Activated CD4-positive, alpha-beta T cell treated with anti-CD3 and anti-CD28 coated beads, Interleukin-2, amount 50 U/mL, for 48 hours (primary cell): ENCODE measurements at places on chromosomes 2 and 18.

GRCh38 chr2:109229094-109229675, 100.2 kb downstream of the SH3RF3 start:
- DNase-seq, result no peak

DNA sequence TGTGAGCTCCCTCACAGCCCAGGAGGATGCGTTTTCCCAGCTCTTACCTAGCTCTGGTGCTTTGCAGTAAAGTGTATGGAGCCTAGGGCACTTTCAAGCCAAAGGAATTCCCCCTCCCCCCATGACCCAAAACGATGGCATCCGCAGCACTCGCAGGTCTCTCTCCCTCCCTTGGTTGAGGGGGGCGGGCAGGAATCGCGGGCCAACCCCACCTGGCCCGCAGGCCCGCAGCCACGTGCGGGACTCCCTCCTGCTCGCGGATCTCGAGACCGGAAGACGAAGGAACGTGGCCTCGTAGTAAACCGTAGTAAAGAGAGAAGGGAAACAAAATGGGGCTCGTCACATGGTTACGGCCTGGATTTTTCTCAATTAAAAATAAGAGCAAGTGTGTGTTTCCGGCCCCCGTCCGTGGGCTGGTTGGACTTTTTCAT, 8.5 kb downstream of the IRS1 start:
- DNase-seq, result no peak

GRCh38 chr2:22855761-22856184, 529.2 kb upstream of the KLHL29 start:
- no peak for DNase-seq

DNA sequence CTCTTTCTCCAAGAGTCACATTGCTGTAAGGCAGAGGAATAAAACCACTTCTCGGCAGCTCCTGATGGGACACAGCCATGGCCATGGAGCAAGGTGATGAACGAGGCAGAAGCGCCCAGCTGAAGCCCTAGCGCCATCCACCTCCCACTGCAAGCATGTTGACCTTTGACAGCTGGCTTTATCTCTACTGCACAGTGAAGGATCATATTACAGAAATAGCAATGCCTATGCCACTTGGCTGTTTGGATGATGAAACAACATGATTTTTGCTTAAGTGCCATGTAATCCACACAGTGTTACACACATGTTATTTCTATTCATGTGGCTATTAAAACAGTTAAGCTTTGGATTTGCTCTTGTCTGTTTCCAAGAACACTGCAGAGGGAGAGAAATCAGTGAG, 167.7 kb downstream of the VAPA start:
- DNase-seq, result no peak

GRCh38 chr18:70183441-70183840, 22.0 kb downstream of the RTTN start:
- DNase-seq, result no peak

DNA sequence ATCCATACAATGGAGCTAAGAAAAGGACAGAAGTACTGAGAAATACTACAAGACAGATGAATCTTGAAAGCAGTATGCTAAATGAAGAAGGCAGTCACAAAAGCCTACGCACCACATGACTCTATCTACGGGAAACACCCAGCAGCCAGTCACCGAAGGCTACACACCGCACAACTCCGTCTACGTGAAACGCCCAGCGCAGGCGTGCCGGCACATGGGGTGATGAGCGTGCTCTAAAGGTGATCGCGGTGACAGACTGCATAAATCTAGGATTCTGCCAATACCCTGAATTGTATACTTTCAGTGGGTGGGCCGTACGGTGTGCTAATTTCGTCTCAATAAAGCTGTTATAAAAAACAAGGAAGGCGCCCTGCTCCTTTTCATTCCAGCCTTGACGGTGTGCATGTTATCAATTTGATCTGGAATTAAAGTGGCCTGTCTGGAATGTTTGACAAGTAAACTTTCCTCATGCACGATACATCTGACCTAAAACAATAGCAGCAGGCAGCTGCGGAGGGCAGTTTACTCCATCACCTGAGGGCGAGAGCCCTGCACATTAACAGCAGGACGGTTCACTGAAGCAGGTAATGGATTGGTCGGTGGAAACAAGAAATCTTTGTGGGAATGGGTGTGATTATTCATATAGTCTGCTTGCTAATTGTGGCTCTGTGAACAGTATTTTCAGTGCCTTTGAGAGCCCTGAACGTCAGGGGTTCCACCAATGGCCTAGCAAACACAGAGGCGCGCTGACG, 86.2 kb upstream of the SALL3 start:
- DNase-seq, result no peak

DNA sequence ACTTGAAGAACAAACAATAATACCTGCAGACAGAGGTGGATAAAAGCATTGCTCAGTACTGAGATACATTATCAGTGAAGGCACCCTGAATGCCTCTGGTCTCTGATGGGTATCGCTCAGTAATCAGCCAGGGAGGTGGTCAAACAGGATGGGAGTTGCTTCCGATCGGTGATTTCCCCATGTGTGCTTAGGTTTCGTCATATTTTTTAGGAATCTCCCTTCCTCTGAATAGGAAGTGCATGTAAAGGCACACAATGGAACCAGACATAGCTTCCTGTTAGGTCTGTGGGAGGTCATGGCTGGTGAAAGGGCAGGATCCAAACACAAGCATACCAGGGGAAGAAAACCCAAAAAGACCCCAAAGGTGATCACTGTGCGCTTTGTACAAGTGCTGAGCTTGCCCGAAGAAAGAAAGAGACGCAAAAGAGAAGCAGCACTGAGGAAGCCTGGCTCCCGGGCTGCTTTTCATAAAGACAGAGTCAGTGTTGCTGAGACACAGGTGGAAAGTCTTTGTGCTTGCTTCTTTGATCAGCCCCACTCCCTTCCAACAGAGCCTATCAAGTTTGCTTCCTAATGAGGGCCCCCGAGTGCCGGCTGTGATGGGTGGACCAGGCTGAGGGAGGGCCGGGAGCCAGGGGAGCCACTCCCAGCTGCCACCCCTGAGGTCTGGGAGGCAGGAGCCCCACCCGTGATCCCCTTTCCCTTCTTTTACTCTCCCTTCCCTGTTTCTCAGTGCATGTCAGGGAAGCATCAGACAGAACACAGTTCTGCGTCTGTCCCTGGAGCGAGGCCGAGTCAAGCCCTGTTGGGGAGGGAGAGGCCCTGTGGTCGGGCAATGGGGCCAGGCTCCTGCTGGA, 138.2 kb downstream of the SH3RF3 start:
- no peak for DNase-seq

DNA sequence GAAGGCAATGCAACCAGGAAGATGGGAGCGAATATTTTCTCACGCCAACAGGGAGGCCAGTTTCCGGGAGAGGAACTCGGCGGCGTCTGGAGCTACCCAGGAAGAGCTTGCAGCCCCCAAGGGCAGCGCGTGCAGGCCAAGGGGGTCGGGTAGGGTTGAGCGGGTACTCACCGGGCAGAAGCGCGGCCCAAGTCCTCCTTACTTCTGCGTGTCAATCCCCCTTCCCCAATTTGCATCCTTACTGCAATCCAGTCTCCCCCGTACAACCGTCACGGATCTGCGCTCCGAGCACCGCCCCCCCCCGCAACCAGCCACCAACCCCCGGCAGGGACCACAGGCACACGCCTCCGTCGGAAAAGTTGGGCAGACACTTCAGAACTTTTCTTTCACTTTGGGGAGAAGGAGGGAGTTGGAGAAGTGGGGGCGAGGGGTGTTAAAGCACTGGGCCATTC, 1.3 kb downstream of the ATP8B1 start:
- DNase-seq, result no peak

DNA sequence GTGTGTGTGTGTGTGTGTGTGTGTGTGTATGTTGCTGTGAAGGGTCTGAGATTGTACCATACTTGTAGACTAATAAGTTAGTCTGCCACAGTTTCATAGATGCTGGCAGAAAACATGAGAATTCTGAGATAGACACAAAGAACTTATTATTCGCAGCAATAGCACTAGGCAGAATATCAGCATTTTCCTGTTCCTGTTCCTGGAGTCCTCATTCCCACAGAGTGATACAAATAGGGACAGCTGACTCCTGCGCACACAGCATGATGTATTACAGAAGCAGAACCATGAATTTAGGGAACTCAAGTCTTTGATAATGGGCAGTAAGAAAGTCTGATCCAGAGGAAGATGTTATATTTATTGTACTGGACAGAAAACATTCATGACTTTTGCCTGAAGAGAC, 1466.3 kb downstream of the DPP10 start:
- DNase-seq, result no peak

DNA sequence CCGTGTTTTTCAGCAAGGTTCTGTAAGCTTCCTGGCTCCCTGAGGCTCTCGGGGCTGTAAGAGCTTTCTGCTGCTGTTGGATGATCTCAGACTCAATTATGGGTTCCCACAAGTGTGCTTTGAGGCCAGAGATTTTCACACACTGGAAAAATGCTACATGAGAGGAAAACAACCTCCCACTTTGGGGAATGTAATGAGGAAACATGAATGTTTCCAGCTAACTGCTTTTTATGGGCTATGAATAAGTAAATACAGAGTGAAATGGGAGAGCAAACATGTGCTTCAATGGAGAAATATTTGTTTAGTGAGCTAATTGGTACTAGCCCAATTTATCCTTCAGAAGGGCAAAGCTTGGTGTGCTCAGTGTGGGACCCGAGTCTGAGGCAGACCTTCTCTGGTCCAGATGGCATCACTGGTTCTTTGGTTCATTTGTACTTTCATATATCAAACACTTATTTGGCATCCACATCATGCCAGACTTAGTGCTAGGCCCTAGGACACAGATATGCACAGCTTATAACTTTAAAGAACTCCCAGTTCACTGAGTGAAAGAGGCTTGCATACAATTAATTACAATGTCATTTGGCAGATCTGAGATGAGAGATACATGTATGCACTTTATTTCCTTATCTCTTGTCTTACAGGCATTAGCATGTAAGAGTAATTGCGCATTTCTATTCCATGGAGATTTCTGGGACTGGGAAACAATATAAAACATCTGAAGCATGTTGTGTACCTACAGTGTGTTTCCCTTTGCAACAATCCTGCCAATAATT, 248.8 kb downstream of the RDH14 start:
- DNase-seq, result no peak

GRCh38 chr2:167144179-167144898, 256.1 kb downstream of the XIRP2 start:
- DNase-seq, result no peak

DNA sequence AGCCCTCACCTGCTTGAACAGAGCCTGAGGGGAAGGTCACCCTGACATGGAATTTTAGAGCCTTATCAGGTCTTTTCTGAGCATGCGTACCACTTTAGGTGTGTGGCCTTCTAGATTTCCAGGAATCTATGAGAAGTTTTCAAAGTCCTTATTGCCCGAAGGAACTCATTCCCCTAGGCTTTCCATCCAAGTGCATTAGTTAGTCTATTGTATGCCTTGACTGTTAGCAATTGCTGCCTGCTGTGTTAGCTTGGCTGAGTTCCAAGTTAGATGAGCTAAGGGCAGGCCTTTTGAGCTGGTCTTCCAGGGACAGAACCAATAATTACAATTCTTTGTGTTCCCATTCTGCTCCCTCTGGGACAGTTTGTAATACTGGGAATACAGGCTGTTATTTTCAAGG, 30.8 kb upstream of the PUM2 start:
- no peak for DNase-seq

GRCh38 chr18:79010802-79011201, 31.2 kb downstream of the SALL3 start:
- no peak for DNase-seq

GRCh38 chr18:57077786-57078552, 68.9 kb upstream of the BOD1L2 start:
- no peak for DNase-seq

DNA sequence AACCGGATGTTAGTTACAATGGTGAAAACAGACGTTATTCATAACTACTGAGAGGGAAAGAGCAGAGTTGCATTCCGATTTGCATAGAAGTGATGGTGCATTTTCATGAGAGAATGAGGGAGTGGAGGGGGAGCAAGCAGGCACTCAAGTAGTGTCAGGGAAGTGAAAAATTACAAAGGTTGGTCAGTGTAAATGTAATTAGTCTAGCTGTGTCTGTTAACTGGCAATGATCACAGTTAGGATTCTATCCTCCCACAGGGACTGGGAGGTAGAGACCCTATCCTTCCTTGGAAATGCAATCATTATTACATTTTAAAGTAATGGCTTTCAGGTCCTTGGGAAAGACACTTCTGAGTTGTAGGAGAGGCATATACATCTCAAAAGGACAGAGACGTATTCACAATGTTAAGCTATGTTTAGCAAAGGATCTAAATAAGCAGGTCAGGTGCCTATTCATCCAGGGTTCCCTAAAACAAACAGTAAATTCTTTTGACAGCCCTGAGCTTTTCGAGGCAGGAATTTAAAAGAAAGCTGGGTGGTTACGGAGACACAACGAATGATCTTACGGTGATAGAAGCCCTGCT, 1671.8 kb upstream of the DDX18 start:
- no peak for DNase-seq
